H54 (cell line): ENCODE measurements at places on chromosomes 7 and 10.

- DNase-seq, result no peak
Observed at GRCh38 chr7:405489-406211, 114.0 kb downstream of the PDGFA start.

- no peak for DNase-seq
Observed at GRCh38 chr10:94602729-94603515, 57.3 kb downstream of the HELLS start.

DNA sequence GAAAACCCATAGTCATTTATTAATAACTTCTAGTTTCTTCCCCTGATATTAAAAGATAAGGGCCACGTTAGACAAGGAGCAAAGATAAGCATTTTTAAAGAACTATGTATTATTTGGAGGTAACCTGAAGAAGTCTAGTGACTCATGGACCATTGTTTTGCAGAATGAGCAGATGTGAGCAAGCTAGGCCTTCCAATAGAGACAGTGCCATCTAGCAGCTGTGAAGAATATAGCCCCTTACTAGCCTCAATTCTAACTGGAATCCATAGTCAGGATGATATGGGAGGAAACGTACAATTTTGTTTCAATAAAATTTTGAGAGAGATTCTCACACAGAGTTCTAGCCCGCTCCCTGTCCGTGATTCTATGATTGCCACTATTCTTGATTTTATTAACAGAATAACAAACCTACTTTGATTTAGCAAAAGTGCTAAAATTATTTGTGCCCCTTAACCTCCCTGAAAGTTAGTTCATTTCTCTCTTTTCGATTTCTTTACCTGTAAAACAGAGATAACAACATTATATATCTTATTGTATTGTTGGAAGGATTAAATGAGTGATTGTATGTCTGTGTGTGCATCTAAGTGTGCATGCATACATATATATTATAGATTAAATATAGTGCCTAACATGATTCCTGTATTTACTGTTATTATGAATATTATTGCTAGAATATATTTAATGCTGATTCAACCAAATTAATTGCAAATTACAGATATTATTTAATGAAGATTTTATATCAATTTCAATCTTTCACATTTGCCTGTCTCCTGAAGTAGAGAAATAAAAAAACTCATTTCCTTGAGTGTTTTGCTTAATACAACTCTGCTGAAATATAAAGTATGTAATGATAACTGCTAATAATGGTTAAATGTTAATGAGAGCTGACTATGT, 22.7 kb downstream of the FAM237B start:
- peak; percentile 24 for DNase-seq

GRCh38 chr7:5635006-5635405, 146.5 kb downstream of the RNF216 start:
- no peak for DNase-seq
